ENCODE measurements at places on chromosomes 1 and 21.

- no peaks in the 10 kb centered on the region for H3K27me3 ChIP-seq
- no peak overlapping the region for H3K27ac ChIP-seq
- no peak for DNase-seq
- no peak overlapping the region for H3K4me3 ChIP-seq
- no peaks in the 10 kb centered on the region for H3K36me3 ChIP-seq
Observed at GRCh38 chr21:31429506-31429905, 85.4 kb upstream of the TIAM1 start.

DNA sequence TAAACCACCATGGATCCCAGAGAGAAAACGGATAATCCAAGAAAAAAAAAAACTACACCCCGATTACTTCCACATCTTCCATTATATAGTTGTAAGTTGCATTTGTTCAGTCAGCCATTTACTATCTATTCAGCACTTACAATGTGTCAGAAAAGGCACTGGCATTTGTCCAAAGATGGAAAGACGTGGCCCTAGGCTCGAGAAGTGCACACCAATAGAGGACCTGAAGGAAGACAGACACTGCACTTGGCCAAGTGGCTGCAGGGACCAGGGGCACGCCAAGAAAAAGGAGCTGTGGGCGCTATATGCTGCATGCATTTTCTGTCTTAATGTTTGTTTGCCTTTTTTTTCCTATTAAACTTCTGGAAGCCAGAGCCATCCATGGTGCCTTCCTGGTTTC lies 45.2 kb upstream of the LYST start:
- H3K36me3 ChIP-seq: no peaks in the 10 kb centered on the region
- H3K27ac ChIP-seq: no peak overlapping the region
- H3K4me3 ChIP-seq: no peak overlapping the region
- DNase-seq: no peak
- peaks cover under 1% of the 10 kb centered on the region for H3K4me1 ChIP-seq

- no peaks in the 10 kb centered on the region for H3K27me3 ChIP-seq
- no peaks in the 10 kb centered on the region for H3K4me1 ChIP-seq
- H3K4me3 ChIP-seq: no peak overlapping the region
- H3K36me3 ChIP-seq: no peaks in the 10 kb centered on the region
- DNase-seq: no peak
Observed at GRCh38 chr1:99358770-99359169, 94.5 kb downstream of the PLPPR4 start.

DNA sequence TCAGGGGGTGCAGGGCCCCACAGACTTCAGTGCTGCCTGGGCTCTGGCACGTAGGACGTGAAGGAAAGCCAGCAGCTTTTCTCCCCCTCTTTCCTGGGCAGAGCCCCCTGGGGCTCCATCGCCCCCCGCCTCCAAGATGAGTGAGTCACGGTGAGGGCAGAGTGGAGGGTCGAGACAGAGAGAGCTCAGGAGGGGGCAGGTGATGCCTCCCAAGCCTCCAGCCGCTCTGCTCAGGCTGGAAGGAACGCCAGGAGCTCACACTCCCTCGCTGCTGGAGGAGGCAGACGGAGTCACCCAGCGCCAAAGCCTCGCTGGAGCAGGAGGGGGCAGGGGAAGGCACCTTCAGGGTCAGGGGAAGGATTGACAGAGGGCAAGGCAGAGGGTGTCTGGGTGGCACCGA lies 119.5 kb downstream of the CASZ1 start:
- H3K27ac ChIP-seq: no peak overlapping the region
- no peaks in the 10 kb centered on the region for H3K36me3 ChIP-seq
- no peak for DNase-seq
- H3K4me3 ChIP-seq: no peak overlapping the region

DNA sequence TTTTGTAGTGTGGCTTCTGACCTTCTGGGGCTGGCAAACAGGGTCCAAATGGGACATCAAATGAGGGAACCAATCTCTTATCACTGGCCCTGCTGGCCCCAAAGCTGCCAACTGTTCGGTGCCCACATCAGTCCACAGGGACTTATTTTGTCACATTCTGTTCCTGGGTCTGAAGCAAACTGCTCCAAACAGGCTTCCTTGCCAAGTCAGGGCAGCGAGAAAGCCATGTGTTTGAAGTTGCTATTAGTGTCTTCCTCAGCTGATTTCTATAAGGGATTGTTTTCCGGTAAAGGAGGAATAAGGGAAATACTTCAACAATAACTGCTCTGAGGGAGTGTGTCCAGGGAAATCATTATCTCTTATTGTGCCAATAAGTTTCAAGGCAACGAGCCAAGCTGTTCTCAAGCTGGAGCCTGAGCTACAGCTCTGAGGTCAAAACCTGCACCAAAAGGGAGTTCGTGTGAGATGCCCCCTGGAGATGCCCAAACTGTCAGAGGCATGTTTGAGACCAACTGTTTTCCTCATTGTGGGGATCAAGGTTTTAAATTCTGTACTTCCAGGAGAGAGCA lies 381.4 kb upstream of the PROX1 start:
- no peaks in the 10 kb centered on the region for H3K36me3 ChIP-seq
- DNase-seq: no peak
- H3K4me1 ChIP-seq: no peaks in the 10 kb centered on the region
- no peaks in the 10 kb centered on the region for H3K27me3 ChIP-seq
- no peak overlapping the region for H3K27ac ChIP-seq

GRCh38 chr1:71850936-71851335 lies 431.4 kb downstream of the NEGR1 start:
- H3K27ac ChIP-seq: no peak overlapping the region
- H3K4me3 ChIP-seq: no peak overlapping the region
- no peaks in the 10 kb centered on the region for H3K27me3 ChIP-seq
- H3K4me1 ChIP-seq: no peaks in the 10 kb centered on the region
- no peaks in the 10 kb centered on the region for H3K36me3 ChIP-seq
- DNase-seq: no peak

GRCh38 chr21:31987696-31988095 lies 114.9 kb downstream of the HUNK start:
- H3K36me3 ChIP-seq: no peaks in the 10 kb centered on the region
- H3K27me3 ChIP-seq: peaks cover 3% of the 10 kb centered on the region
- no peak for DNase-seq
- no peak overlapping the region for H3K27ac ChIP-seq
- no peak overlapping the region for H3K4me3 ChIP-seq
- H3K4me1 ChIP-seq: no peaks in the 10 kb centered on the region

- H3K36me3 ChIP-seq: peaks cover 24% of the 10 kb centered on the region
Observed at GRCh38 chr1:228224198-228225164, 16.6 kb downstream of the OBSCN start.

DNA sequence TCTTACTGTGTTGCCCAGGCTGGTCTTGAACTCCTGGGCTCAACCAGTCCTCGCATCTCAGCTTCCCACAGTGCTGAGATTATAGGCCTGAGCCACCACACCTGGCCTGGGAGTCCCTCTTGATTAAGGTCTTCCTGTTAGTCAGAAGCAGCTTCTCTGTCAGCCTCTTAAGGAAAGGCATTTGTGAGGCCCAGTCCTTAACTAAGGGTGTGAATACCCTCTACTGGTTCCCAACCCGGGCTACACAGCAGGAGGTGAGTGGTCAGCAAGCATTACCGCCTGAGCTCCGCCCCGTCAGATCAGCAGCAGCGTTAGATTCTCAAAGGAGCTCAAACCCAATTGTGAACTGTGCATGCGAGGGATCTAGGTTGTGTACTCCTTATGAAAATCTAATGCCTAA lies 117.2 kb downstream of the DYRK1A start:
- H3K4me3 ChIP-seq: no peak overlapping the region
- H3K27ac ChIP-seq: no peak overlapping the region
- no peaks in the 10 kb centered on the region for H3K4me1 ChIP-seq
- H3K36me3 ChIP-seq: peaks cover 62% of the 10 kb centered on the region

GRCh38 chr1:90712153-90712856 lies 4.8 kb downstream of the BARHL2 start:
- H3K4me3 ChIP-seq: no peak overlapping the region
- peaks cover 18% of the 10 kb centered on the region for H3K4me1 ChIP-seq
- no peak overlapping the region for H3K27ac ChIP-seq
- H3K27me3 ChIP-seq: peaks cover 100% of the 10 kb centered on the region

DNA sequence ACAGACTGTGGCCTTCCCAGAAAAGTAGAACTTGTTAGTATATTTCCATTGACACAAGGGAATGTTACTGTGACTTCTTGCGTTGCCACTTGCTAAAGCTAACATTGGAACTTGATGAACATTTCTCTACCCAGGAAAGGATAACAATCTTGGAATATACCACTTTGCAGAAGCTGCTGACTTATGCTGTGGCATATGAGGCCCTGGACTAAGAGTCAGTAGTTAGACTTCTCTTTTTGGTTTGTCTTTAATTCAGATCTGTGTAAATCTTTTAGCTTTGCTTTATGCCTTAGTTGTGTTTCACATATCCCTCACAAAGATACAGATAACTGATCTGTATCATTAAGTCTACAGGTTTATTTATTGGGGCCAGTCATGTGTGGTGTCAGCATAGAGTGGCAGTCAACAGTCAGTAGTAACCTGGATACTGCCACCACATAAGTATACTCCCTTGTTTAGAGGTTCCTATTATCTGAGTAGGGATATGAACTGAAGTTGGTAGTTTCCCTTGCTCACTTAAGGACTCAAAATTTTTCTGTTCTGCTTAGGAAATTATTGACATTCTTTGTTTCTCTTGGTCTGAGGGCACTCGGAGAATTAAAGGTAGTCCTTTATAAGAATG lies 14.7 kb downstream of the RNF2 start:
- no peak for DNase-seq
- no peak overlapping the region for H3K27ac ChIP-seq
- H3K36me3 ChIP-seq: no peaks in the 10 kb centered on the region
- H3K4me3 ChIP-seq: no peak overlapping the region
- H3K27me3 ChIP-seq: no peaks in the 10 kb centered on the region

Measured in CD4-positive, alpha-beta T cell (primary cell).